Panc1 (cell line): ENCODE measurements at places on chromosomes 11 and 22.
A peak's percentile ranks its signal among the peaks of the same experiment; 100 is the strongest.

DNA sequence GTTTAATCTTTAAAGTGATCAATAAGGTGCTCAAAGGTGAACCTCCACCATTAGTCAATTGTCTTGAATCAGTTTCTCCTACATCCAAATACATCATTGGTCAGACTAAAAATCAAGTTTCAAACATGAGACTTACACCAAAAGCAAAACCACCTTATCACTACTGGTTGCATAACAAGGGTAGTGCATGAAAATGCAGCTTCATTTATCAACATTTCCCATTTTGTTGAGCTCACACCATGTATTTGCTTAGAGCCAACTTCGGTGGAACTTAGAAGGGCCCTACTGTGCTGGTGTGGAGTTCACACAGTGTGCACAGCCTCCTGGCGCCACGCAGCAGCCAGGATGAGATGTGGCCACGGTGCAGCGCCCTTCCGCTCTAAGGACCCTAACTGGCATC lies 23.1 kb upstream of the PHLDA2 start:
- no peaks in the 10 kb centered on the region for H3K27me3 ChIP-seq
- peaks cover 70% of the 10 kb centered on the region for H3K36me3 ChIP-seq
- no peak overlapping the region for H3K27ac ChIP-seq
- H3K4me1 ChIP-seq, result no peaks in the 10 kb centered on the region
- DNase-seq, result no peak

DNA sequence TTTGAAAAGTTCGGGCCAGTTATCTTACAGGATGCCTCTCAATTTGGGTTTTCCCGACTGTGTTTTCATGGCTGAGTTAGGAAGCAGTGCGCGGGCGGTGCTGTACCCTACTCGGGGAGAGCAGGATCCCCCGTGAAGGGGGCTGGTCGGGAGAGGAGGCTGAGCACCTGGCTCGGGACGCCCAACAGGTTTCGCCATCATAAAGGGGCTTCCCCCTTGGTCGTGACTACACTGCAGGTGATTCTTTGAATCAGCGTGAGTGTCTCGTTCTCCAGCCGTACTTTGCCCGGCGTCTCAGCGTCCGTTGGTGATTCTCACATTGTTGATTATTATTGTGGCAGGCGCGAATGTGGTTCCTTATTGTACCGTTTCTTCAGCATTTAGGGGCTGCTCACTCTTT lies 46.6 kb downstream of the ST14 start:
- no peak overlapping the region for H3K27ac ChIP-seq
- no peaks in the 10 kb centered on the region for H3K27me3 ChIP-seq
- no peaks in the 10 kb centered on the region for H3K36me3 ChIP-seq
- H3K4me1 ChIP-seq, result no peaks in the 10 kb centered on the region

DNA sequence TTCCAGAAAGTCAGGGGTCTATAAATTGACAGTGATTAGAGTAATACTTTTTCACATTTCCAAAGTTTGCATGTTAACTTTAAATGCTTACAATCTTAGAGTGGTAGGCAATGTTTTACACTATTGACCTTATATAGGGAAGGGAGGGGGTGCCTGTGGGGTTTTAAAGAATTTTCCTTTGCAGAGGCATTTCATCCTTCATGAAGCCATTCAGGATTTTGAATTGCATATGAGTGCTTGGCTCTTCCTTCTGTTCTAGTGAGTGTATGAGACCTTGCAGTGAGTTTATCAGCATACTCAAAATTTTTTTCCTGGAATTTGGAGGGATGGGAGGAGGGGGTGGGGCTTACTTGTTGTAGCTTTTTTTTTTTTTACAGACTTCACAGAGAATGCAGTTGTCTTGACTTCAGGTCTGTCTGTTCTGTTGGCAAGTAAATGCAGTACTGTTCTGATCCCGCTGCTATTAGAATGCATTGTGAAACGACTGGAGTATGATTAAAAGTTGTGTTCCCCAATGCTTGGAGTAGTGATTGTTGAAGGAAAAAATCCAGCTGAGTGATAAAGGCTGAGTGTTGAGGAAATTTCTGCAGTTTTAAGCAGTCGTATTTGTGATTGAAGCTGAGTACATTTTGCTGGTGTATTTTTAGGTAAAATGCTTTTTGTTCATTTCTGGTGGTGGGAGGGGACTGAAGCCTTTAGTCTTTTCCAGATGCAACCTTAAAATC lies 5.3 kb downstream of the MALAT1 start:
- H3K27ac ChIP-seq, result peak overlapping the region; percentile 100
- DNase-seq, result peak; percentile 74
- peaks cover 70% of the 10 kb centered on the region for H3K36me3 ChIP-seq

- H3K36me3 ChIP-seq, result no peaks in the 10 kb centered on the region
- H3K27ac ChIP-seq, result no peak overlapping the region
- H3K4me1 ChIP-seq, result no peaks in the 10 kb centered on the region
- no peak overlapping the region for H3K4me3 ChIP-seq
- DNase-seq, result no peak
Measured at GRCh38 chr11:104091281-104092096, 55.0 kb downstream of the DDI1 start.

DNA sequence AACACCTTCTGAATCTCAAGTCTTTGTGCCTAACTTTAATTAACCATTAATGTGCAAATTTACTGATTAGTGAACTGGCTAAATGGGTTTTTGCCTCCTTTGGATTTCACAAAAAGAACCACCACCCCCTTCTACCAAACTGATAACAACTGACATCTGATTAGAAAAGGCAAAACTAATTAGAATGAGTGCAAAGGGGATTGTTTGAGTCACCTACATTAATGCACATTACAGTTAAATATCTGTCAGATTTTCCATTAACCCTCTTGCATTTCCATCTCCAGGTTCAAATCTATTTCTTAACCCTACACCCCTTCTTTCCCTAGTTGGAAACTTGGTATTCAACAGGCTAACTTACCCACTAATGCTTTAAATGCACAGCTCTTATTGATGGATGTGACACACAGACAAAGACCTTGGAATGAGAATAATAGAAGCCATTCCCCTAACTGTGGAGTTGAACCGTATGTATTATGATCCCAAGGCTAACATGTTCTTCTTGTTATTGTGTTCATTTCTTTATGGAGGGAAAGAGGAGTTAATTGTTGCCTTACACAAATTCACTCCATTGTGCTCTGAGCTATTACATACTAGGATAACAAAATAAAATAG lies 161.5 kb upstream of the MTMR2 start:
- H3K4me3 ChIP-seq, result no peak overlapping the region
- no peaks in the 10 kb centered on the region for H3K27me3 ChIP-seq
- H3K27ac ChIP-seq, result no peak overlapping the region
- H3K36me3 ChIP-seq, result no peaks in the 10 kb centered on the region
- DNase-seq, result no peak

DNA sequence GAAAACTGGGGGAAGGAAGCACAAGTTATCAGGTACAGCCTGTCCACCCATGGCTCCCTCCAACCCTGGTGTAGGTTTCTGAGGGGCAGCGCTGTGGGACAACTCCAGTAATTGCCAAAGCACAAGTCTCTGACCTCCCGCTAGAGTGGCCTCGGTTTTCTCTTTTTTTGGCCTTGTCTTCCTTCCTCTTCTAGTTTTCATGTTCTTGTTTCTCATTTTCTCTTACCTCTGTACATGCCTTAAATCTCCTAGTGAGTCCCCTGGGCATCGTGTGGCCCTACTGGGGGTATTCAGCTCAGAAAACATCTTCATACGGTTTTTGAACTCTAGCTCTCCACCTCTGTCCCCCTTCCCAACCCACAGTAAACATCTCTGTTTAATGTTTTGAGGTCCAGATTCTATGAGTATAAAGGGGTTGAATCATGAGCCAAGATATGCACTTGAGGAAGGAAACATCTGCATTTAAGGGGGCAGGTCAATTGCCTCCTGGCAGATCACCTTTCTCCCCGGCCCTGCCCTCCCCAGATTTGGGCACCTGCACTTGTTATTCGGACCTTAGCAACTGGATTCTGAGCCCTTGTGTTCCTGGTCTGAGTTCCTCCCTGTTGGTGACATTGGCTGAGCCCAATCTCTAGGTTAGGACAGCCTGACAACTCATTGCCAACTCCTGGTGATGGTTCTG lies 8.4 kb upstream of the LMO2 start:
- no peaks in the 10 kb centered on the region for H3K4me1 ChIP-seq
- H3K27me3 ChIP-seq, result peaks cover 11% of the 10 kb centered on the region; the same call in 1 of the 2 replicates
- no peak overlapping the region for H3K4me3 ChIP-seq
- no peak overlapping the region for H3K27ac ChIP-seq
- no peak for DNase-seq

GRCh38 chr22:19962246-19962908 lies 20.8 kb upstream of the TXNRD2 start:
- H3K4me3 ChIP-seq, result no peak overlapping the region
- H3K36me3 ChIP-seq, result no peaks in the 10 kb centered on the region
- DNase-seq, result no peak
- H3K4me1 ChIP-seq, result peaks cover 6% of the 10 kb centered on the region

- H3K4me3 ChIP-seq, result no peak overlapping the region
- H3K27ac ChIP-seq, result no peak overlapping the region
- H3K4me1 ChIP-seq, result no peaks in the 10 kb centered on the region
- no peak for DNase-seq
Measured at GRCh38 chr11:32849761-32850160, 20.0 kb downstream of the PRRG4 start.

DNA sequence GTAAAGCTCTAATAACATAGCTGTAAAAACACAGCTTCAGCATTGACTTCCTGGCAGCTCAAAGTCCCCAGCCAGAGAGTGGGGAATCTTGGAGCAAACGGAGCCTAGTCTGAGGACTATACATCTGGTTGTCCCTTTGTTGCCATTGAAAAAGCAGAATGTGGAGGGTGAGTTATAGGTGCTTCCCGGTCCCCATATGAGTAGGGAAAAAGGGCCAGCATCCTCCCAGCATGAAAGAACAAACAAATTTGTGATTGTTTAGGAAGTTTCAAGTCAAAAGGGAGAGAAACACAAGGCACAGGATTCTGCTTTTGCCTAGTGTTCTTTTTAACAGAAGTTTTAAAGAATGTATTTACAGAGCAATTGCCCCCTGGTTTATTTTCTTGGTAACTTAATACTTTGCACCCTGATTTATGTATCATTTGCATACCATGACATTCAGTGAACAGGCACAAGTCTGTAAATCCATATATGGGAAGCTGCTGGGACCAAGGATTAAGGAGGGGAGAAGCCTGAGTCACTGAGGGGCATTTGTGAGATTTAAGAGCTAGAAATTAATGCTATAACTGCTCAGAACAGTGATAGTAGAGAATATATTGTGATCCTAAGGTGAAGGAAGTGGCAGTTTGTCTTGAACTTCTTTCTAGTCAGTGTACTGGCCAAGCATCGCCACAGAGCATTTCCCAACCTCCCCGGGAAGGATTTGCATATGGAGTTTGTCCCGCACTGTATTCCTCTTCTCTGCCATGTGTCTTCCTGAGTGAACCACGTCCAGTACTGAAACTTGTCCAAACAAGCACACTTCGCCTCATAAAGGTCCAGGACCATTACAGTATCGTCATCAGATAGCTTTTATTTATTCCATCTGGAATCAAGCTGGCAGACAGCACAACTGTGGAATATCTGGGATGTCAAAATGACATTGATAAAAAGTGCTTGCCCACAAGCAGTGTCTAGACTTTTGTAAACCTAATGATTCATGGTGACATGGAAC lies 103.0 kb downstream of the DBX1 start:
- no peaks in the 10 kb centered on the region; the same call in 1 of the 2 replicates for H3K36me3 ChIP-seq
- H3K27me3 ChIP-seq, result no peaks in the 10 kb centered on the region
- no peak overlapping the region for H3K27ac ChIP-seq
- DNase-seq, result no peak
- no peak overlapping the region for H3K4me3 ChIP-seq
- no peaks in the 10 kb centered on the region for H3K4me1 ChIP-seq

DNA sequence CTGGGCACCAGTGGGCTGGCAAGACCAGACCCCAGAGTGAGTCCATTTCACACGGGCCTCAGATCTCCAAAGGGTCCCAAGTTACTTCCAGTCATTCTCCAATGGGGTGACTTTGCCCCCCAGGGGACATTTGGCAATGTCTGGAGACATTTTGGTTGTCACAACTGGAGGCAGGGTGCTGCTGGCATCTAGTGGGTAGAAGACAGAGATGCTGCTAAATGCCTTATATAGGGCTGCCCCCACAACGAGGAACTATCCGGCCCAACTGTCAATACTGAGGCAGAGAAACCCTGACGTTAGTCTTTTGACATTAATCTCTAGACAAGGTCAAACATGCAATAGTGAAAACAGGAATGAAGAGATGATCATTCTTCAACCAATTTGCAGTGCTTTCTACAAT lies 6.4 kb downstream of the RTN4RL2 start:
- H3K27me3 ChIP-seq, result no peaks in the 10 kb centered on the region
- H3K27ac ChIP-seq, result no peak overlapping the region
- no peak for DNase-seq
- no peak overlapping the region for H3K4me3 ChIP-seq
- H3K36me3 ChIP-seq, result no peaks in the 10 kb centered on the region

- no peaks in the 10 kb centered on the region for H3K27me3 ChIP-seq
- H3K36me3 ChIP-seq, result peaks cover 4% of the 10 kb centered on the region; the same call in 1 of the 2 replicates
- no peak overlapping the region for H3K4me3 ChIP-seq
- H3K27ac ChIP-seq, result no peak overlapping the region
Measured at GRCh38 chr11:71499125-71499524, 27.9 kb upstream of the KRTAP5-7 start.

- H3K4me3 ChIP-seq, result no peak overlapping the region
- no peak overlapping the region for H3K27ac ChIP-seq
- no peak for DNase-seq
- peaks cover 11% of the 10 kb centered on the region for H3K4me1 ChIP-seq
- H3K27me3 ChIP-seq, result peaks cover 4% of the 10 kb centered on the region; the same call in 1 of the 2 replicates
Measured at GRCh38 chr11:62245271-62245753, 3.3 kb downstream of the SCGB1D2 start.

DNA sequence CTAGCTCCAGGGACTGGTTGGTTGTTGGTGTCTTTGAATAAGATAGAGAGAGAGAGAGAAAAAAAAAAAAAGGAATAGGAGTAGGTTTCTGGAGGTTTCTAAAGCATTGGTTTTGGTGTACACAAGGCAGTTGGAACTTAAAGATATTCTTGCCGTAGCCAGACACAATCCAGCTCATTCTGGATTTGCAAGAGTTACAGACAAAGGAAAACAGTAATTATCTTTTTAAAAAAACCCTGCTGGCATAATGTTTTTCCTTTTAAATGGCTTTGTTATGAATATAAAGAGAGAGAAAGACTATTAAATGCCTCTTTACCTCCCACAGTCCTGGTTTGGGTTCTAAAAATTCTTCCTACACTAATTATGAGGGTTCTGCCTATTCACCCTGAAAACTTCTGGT lies 120.4 kb upstream of the RAG2 start:
- no peak overlapping the region for H3K4me3 ChIP-seq
- H3K36me3 ChIP-seq, result no peaks in the 10 kb centered on the region
- H3K27ac ChIP-seq, result no peak overlapping the region
- H3K27me3 ChIP-seq, result 0 out of 2 replicates have a peak, but pooled peaks cover 2% of the 10 kb centered on the region
- DNase-seq, result no peak

- DNase-seq, result no peak
- no peaks in the 10 kb centered on the region for H3K27me3 ChIP-seq
- no peaks in the 10 kb centered on the region for H3K36me3 ChIP-seq
- no peak overlapping the region for H3K27ac ChIP-seq
- H3K4me3 ChIP-seq, result no peak overlapping the region
- no peaks in the 10 kb centered on the region for H3K4me1 ChIP-seq
Measured at GRCh38 chr11:95559899-95560298, 229.7 kb downstream of the FAM76B start.

DNA sequence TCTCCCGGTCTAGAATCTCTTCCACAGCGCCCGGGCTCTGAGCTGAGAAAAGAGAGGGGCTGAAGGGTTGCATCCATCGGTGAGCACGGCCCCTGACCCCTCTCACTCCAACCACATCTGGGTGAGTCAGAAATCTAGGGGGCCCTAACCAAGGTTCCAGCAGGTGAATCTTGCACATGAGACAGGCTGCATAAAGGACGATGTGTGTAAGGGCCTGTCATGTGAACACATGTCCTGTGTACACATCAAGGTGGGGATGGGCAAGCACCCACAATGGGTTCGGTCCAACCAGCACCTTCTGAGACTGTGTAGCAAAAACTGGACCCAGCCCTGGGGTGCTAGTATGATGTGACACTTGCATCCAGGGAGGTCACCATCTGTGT lies 1.2 kb downstream of the BET1L start:
- peaks cover 30% of the 10 kb centered on the region for H3K4me1 ChIP-seq
- H3K4me3 ChIP-seq, result peak overlapping the region; percentile 99
- peak overlapping the region; percentile 100 for H3K27ac ChIP-seq
